NCI-H1694 treated with DMSO at 0.1 percent for 48 hours (cell line): ENCODE measurements at places on chromosomes 3 and 15.

GRCh38 chr3:99159220-99159762, 257.8 kb upstream of the DCBLD2 start:
- no peak for DNase-seq

DNA sequence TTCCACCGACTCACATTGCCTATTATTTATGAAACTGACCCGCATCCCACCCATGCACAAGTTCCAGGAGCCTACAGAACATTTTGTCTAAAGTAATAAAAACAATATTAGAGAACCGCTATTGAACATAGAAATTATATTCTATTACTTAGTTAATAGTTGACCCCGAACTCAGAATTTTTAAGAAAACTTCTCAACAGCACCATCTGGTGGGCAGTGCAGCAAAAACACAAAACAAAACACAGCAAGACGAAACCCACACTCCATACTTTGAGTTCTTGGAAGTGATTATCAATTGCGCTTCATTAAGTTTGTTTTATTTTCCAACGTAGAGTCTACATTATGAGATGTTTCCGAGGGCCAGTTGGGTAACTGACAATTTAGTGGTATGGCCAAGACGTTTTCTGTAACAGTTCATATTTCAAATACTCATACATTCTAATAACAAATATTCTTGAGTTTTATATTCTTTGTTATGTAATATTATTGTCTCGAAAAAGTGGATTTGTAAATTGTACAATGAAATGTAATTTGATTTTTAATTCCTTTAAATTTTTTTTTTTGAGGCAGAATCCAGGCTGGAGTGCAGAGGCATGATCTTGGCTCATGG, 24.0 kb upstream of the C3orf70 start:
- DNase-seq = peak; percentile 4

GRCh38 chr3:190973771-190974170, 111.3 kb upstream of the GMNC start:
- DNase-seq = no peak

GRCh38 chr15:37083610-37084009, 16.7 kb downstream of the MEIS2 start:
- DNase-seq = no peak

DNA sequence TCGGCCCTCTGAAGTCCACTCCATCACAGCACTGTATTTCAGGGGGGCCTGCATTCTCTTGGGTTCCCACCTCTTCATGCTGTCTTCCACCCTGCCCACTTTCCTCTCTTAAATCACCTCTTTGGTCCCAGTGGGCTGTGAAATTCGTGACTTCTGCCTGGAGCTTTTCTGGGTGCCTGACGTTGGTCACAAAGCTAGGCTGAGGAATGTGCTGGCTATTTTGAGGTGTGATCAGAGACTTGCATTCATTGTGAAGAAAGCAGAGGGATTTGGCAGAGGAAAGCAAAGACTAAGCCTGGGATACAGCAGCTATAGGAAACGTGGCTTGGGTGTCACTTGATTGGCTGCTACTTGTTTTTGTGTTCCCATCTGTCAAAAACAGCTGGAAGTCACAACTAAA, 202.5 kb downstream of the SATB1 start:
- no peak for DNase-seq

GRCh38 chr3:46860810-46861604, 2.2 kb downstream of the MYL3 start:
- DNase-seq = no peak

- no peak for DNase-seq
These were observed 259.9 kb upstream of the NR2F2 start for GRCh38 chr15:96070636-96071035.

DNA sequence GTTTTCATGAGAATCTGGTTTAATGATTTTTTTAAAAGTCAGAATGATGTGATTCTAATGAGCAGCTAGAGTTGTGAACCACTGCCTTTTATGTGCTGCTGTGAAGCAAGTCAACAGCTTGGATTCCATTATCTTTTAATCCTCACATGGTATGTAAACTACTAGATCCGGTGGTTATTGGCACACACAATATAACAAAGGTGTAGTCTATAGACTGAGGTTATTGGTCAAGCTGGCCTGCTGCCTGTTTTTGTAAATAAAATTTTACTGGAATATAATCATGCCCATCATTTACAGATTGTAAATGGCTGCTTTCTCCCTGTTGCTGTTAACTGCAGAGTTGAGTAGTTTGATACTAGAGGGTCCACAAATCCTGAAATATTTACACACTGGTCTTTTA, 103.1 kb downstream of the OTOL1 start:
- no peak for DNase-seq

DNA sequence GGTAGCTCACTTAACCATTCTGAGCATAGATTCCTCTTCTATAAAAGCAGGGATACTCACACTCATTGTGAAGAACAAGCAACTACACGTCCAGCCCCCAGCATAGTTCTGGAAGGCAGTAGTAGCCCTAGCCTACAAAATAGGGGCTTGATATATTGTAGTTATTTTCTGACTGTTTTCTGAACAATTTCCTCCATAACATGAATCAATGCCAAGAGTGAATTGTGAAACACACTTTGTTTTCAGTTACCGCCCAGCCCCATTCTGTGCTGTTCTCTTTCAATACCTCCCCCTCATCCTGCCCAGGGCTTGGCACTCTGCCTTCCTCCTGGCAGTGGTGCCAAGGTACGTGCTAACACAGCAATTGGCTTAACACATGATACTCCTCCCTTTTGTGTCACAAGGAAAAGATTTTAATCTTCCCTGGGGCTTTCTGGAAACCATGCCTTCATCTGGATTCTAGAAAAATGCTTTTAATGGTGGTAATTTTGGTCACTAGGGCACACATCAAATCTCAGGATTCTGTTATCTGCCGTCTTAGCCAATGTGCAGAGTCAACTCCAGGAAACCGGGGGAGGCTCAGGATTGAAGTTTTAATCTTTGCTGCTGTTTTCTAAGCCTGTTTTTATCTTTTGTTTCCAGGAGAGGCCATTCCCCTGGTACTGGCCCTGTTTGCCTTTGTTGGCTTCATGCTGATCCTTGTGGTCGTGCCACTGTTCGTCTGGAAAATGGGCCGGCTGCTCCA, 37.2 kb downstream of the IL20RB start:
- peak; percentile 93 for DNase-seq

DNA sequence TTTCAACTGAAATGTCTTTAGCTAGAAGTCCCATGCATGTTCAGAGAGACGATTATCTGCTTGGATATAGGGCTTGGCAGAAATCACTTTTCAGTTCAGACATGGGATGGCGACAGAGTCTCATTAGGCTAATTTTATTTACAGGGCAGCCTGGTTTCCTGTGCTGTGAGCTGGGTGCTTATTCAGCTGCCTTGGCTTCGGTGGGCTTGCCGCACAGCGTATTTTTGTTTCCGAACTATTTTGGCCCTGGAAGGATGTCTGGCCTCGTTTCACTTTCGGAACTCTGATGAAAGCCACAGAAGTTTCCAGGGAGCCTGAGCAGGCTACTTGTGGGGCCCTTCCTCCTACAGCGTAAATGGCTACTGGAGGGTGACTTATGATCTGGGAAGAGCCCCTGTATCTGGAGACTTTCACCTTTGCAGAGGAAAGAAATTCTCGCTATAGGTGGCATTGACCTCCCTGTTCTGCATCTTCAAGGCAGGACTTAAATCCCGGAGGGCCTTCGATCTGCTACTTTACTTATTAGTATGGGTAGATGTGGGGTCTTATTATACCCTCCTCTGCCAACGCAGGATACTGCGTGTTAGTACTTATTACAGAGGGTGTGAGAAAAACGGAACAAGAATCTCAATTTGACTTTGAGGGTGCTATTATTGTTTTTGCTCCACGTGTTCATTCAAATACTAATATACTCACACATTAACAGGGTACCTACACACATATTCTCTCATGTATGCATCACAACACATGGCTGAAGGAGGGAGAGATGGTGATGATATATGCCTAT, 364.0 kb upstream of the RBMS3 start:
- peak; percentile 5 for DNase-seq

- no peak for DNase-seq
These were observed 138.8 kb downstream of the ZNF609 start for GRCh38 chr15:64599226-64599625.

DNA sequence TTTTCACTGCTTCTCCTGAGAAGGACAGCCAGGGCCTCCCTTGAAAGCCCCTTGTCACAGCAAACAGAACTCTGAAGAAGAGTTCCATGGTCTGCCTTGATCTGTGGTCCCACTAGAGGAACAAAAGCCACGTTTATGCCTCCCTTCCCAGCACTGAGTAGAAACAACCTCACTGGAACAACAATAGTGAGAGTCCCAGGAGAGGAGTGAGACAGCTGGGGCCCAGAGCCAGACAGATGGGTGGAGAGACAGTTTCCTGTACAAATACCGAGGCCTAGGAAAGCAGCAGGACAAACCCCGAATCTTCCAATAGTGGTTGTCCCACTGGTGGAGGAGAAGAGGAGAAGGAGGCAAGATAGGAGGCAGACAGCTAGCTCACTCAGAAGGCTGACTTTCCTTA, 106.1 kb downstream of the WDR76 start:
- peak; percentile 75 for DNase-seq

GRCh38 chr3:10602769-10603768, 97.7 kb upstream of the ATP2B2 start:
- no peak for DNase-seq

- DNase-seq = peak; percentile 24
These were observed 17.8 kb downstream of the FLNB start for GRCh38 chr3:58025837-58026569.

DNA sequence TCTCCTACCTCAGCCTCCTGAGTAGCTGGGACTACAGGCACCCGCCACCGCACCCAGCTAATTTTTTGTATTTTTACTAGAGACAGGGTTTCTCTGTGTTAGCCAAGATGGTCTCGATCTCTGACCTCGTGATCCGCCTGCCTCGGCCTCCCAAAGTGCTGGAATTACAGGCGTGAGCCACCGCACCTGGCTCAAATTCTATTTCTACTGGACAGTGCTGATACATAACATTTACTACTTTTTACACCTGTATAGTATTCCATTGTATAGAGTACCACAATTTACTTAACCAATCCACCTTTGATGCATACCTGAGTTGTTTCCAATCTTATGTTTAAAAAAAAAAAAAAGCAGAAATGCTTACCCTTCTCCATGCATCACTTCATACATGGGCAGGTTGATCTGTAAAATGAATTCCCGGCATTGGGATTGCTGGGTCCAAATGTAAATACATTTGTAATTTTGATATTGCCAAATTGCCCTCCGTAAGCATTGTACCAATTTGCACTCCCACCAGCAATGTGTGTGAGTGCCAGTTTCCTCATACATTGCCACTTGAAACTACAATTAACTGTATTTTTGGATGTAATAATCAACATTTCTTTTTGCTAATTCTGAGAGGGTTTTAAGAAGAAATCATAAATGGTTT, 94.5 kb downstream of the NPTN start:
- no peak for DNase-seq

DNA sequence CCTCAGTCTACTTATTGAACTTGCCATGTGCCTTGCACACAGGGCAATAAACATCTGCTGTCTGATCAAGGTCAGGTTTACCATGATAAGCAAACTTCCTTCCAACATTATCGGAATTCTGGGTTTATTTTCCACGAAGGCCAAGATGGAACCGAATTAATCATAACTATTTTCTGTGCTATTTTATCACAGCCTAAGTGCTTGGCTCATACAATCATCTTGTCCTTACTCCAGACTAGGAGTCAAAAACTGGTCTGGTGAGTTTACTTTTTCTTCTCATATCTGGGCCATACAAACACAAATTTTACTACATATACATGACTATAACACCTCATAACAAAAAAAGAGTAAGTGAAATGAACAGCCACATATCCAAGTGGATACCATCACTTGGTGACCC, 2.3 kb downstream of the FBN1 start:
- no peak for DNase-seq

GRCh38 chr3:161266731-161267150, 45.6 kb downstream of the NMD3 start:
- no peak for DNase-seq

- DNase-seq = no peak
These were observed 213.8 kb upstream of the STAC start for GRCh38 chr3:36166477-36166876.

DNA sequence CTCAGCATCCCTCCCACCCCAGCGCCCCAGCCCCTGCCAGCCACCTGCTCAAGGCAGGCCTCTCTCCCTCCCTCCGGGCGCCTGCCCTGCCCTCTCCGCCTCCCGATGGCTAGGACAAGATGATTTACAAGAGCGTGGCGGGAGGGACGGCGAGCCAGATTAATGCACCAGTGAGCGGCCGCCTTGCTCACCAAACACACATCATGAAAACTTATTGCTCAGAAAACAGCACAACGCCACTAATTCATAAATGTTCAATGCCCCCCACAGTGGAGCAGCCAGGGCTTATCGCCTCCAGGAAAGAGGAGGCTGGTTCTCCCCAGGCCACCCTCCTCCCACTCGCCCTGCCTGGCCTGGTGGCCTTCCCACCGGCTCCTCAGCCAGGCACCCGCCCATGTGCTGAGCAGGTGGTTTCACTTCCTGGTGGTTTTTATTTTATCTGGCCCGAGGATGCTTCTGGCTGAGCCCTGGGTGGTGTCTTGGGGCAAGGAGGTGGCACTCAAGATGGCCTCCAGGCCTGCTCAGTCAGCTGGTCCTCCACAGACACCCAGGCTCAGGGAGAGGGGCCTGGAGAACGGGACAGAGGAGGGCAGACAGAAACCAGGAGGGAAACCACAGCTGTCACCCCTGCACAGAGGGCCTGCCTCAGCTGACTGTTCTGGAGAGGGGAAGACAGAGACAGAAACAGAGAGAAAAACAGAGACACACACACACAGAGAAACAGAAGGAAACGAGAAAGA, 284.9 kb downstream of the UACA start:
- no peak for DNase-seq

DNA sequence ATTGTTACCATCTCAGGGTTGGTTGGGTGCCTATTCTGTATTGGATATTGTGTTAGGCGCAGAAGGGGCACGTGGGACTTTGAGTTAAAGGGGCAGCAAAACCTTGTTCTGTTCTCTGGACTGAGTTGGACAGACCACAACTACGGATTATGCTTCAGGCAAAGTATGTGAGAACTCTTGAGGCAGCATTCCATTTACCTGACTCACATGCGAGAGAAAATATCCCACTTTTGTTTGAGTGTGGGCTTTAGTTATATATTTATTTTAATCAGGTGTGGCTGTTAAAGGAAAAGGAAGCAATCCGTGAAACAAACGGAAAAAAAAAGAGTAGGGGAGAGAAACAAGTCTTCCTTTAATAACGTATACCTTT, 627 bp upstream of the PLS1 start:
- no peak for DNase-seq

- no peak for DNase-seq
These were observed 233.2 kb upstream of the TPM1 start for GRCh38 chr15:62809115-62809967.

DNA sequence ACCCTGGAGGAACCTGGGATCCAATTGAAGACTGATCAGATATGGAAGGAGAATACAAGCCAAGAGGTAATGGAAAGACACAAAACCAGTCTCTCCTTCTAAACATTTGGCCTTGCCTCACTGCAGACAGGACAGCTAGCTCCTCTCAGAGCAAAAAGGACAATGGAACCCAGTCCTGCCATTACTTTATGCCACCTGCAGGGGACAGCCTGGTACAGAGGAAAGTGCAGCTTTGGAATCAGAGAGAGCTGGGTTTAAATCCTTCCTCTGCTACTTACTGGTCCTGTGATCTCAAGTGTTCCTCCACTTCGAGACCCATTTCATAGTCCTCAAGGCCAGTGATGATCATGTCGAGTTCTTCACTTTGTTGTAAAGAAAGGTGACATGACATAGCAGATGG, 159.4 kb upstream of the SMAD3 start:
- DNase-seq = no peak
